ENCODE measurements at places on chromosomes 4 and X. TPM values are rescaled to one million over a fixed set of nuclear protein-coding genes. Genes with fewer than 3 reads are reported as not detected.

The RAP1GDS1 gene
- 24.0 TPM for polyA plus RNA-seq

The KIT gene
- polyA plus RNA-seq = 7.6 TPM

GRCh38 chr4:94389595-94390267 is 47.1 kb upstream of the HPGDS start:
- no peak for DNase-seq

The MAGEA10 gene
- polyA plus RNA-seq = not detected

- no peak for DNase-seq
Measured at GRCh38 chrX:107451731-107452130, 2.3 kb downstream of the FRMPD3 start.

GRCh38 chr4:8050555-8051206 is 107.9 kb downstream of the ABLIM2 start:
- DNase-seq = peak; percentile 73

The SOD3 gene
- 30.0 TPM for polyA plus RNA-seq

The CNOT6L gene
- 35.4 TPM for polyA plus RNA-seq

DNA sequence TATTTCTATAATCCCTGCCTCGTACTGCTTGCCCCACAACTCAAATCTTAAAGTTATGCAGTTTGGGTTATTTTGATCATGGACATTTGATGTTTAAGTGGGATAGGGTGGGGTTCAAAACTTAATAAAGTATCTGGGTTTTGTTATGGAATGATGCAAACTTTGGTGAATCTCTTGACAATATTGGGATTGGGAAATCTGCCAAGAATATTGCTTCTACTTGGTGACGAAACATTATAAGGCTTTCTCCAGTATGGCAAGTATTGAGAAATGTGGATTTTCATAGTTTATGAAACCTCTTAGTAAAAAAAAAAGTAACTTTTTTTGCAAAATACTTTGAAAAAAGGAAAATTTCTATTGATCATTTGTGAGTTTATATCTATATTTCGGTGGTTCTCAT is 130.8 kb upstream of the SFRP2 start:
- DNase-seq = no peak

- DNase-seq = peak; percentile 49
Measured at GRCh38 chrX:95764972-95765451, 919.6 kb upstream of the DIAPH2 start.

- no peak for DNase-seq
Measured at GRCh38 chr4:140568507-140569306, at the start of gene UCP1. Gene UCP1 (minus strand): TSS chr4:140568961. CDS start chr4:140568729, 232 bp downstream.

The PROM1 gene
- 44.6 TPM for polyA plus RNA-seq

DNA sequence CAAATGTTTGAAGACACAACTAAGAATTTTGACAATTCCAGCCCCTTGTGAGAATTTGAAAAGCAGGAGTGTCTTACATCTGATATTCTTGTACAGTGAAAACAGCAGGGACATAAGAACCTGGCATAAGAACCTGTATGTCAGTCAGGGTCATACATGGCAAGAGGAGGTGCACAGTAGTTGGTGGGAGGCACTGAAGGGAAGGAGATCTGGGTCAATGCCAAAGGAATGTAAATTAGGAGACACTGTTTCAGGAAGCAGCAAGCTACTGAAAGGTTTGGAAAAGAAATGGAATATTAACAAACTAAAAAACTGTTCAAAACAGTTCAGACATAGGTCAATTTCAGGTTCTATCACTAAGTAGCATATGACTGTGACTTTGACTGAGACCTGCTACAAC is 25.0 kb upstream of the SPP1 start:
- DNase-seq = no peak

DNA sequence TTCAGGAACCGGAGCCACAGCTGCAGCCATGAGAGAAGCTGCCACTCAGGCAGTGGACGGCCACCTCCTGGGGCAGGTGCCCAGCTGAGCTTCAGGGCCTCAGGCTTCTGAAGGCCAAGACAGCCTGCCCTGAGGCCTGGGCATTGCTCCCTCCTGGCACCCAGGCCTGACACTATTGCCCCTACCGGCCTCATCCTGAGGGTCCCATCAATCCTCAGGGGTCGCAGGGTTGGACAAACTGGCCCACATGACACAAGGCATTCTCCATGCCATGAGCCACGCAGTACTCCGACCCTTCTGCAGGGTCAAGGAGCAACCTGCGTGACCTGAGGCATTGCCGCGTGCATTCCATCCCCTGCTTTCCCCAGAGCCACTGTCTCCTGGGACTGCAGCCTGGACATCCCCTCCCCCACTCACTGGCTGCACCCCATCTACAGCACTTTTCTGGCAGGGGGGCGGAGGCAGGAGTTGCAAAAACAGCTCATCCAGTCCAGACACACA is 3.0 kb upstream of the ZFP92 start:
- DNase-seq = no peak

DNA sequence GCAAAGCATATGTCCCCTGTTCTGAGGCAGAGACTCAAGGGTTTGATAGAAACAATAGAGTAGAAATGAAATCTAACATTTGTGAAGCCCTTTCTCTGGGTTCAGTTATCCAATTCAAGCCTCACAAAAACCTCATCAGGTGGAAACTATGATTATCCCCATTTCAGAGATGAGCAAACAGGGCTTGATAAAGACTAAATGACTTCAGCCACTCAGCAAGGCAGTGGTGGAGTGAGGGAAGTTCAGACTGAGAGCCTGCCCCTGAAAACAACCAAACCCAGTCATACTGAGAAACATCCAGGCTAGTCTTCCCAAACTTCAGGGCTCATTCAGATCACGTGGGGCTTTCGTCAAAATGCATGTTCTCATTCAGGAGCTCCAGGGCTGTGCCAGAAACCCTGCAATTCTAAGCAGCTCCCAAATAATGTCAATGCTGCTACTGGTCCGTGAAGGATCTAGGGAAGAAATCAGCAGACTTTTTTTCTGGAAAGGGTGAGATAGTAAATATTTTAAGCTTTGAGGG is 109.6 kb upstream of the KIT start:
- DNase-seq = no peak

DNA sequence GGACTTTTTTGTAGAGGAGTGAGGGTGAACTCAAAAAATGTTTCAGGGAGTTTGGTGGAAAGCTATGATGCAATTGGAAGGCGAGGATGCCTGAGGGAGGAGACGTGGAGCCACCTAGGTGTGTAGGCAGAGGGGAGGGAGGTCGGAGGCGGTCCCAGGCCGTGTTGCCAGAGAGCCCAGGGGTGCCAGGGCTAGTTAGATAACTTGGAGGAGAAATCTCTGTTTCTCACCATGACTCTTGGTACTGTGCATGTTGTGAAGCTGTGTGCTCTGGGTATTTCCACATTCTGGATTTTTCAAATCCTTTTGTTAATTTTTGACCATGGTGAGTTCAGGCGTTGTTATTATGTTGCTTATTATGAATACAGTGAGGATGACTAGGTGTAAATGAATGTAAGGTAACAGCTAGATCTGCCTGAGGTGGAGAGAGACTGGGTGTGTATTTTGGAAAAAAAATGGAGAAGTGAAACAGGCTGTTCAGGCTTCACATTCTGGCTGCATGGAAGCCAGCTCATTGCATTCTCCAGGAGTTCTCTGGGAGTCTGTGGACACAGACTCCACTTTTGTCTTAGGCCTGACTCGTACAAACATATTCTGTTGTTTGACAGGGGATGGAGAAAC is 4.5 kb downstream of the RAB9A start:
- DNase-seq = no peak

GRCh38 chr4:53233114-53233795 is 132.6 kb downstream of the SCFD2 start:
- DNase-seq = no peak

- no peak for DNase-seq
Measured at GRCh38 chr4:116839826-116840225, 245.6 kb downstream of the TRAM1L1 start.

The CCSER1 gene
- 0.37 TPM for polyA plus RNA-seq

- DNase-seq = no peak
Measured at GRCh38 chr4:142984871-142985585, 138.9 kb upstream of the INPP4B start.

The PAGE1 gene
- polyA plus RNA-seq = not detected

- no peak for DNase-seq
Measured at GRCh38 chrX:37714479-37714878, 28.9 kb downstream of the XK start.

- DNase-seq = peak; percentile 7
Measured at GRCh38 chr4:100590325-100590724, 72.5 kb upstream of the EMCN start.

DNA sequence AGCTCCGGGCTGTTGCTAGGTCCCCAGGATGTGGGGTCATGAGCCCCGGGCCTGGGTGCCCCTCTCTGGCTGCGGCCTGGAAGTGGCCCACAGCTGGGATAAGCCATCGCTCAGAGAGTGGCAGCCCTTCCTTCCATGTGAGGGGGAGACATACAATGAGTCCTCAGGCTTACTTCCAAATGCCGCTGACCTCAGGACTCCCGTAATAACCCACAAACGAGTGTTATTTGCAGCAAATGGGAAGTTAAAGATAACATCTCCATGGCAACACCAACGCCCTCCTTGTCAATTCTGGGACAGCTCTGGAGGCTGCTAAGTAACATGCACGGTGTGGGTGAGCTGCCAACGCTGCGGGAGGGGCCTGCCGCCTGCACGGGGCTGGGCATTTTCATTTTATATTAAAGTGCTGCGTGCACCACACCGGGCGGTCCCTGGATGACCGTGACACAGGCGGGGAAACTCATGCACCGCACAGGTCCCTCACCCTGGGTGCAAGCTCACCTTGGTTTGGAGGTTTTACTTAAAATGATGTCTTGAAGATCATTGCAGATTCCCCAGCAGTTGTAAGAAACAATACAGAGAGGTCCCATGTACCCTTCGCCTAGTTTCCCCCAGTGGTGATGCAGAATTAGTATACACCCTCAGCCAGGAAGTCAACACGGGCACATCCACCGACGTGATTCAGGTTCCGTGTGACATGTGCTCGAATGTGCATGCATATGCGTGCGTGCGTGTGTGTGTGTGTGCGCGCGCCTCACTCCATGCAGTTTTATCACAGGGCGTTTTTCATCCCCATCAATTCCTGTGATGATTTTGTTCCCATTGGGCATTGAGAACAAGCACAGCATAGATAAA is 79.4 kb downstream of the ABLIM2 start:
- DNase-seq = no peak

DNA sequence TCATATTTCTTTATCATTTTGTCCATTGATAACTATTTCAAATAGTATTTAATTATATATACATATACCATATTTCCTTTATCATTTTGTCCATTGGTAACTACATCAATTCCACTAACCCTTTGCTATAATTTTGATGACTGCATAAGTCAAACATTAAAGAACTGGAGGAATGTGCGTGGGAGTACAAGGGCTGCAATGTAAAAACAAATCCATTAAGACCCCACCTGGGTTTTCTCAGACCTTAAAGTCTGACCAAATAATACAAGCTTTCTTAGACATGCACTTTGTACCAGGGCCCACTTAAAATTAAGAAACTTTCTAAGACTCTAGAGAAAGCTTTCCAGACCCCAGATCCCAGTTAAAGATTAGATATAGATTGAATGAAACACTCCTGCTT is 1622.4 kb upstream of the PCDH10 start:
- no peak for DNase-seq

DNA sequence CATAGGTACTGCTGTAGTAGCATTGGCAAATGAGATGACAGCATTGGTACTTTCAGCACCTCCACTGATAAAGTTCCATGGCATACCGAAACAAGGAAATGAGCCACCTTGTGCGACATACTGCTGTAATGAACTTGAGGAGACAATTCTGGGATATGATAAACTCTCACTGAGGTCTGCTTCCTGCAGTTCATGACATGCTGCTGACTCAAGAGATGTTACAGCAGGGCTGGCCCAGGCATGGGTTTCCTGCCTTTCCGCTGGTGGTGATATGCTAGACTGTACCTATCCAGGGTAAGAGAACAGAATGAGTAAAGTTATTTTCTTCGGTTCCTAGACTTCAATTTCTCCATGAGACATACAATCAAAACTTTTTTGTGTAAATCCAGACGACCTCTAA is 17.1 kb downstream of the BEND2 start:
- DNase-seq = no peak

GRCh38 chr4:140642674-140643437 is 74.1 kb upstream of the UCP1 start:
- no peak for DNase-seq

- no peak for DNase-seq
Measured at GRCh38 chrX:31854716-31855115, 782.9 kb upstream of the FTHL17 start.

The MTTP gene
- polyA plus RNA-seq = 1.6 TPM

DNA sequence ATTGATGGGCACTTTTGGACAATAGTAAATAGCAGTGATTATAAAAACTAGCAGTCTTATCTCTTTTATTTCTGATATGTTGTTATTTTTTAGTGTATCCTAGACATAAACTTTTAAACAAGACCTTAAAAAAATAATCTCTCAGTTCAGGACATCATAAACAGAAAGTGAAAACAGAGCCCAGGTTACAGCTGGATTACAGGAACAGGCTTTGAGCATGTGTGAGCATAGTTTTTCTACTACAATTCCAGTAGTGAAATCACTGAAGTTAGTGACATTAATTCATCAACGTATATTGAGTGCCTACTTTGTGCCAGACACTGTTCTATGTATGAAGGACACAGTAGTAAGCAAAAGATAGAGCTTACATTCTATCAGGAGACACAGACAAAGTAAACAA is 16.9 kb downstream of the TRIM75 start:
- DNase-seq = no peak

The RAB41 gene
- 0.36 TPM for polyA plus RNA-seq

DNA sequence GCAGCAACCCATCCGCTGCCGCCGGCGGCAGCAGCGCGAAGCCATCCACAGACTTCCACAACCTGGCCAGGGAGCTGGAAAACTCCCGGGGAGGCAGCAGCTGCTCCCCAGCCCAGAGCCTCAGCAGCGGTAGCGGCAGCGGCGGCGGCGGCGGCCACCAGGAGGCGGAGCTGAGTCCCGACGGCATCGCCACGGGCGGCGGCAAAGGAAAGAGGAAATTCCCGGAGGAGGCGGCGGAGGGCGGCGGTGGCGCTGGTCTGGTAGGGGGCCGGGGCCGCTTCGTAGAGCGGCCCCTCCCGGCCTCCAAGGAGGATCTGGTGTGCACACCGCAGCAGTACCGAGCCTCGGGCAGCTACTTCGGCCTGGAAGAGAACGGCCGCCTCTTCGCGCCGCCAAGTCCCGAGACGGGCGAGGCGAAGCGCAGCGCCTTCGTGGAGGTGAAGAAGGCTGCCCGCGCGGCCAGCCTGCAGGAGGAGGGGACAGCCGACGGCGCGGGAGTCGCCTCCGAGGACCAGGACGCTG is 4.9 kb downstream of the PRDM8 start:
- peak; percentile 88 for DNase-seq

DNA sequence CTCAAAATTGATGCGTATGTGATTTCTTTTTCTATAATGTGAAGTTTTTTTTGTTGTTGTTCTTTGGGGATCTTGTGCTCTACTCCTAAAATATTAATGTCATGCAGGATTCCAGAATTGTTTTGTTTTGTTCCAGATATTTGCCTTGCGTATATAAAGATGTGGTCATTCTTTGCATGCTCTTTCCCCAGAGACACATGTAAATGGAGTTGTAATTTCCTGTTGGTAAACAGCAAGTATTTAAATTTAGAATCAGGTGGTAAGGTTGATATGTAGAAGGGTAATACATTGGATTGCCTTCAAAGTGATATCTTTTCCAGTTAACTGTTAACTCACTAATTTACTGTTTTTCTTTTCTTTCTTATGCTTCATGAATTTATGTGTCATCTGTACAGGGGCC is 23.1 kb upstream of the MAGED1 start:
- DNase-seq = no peak
